ENCODE measurements at places on chromosomes 16 and 17.

- DNase-seq: peak; percentile 24
These were observed 212.5 kb downstream of the KATNIP start for GRCh38 chr16:27762441-27762840.

DNA sequence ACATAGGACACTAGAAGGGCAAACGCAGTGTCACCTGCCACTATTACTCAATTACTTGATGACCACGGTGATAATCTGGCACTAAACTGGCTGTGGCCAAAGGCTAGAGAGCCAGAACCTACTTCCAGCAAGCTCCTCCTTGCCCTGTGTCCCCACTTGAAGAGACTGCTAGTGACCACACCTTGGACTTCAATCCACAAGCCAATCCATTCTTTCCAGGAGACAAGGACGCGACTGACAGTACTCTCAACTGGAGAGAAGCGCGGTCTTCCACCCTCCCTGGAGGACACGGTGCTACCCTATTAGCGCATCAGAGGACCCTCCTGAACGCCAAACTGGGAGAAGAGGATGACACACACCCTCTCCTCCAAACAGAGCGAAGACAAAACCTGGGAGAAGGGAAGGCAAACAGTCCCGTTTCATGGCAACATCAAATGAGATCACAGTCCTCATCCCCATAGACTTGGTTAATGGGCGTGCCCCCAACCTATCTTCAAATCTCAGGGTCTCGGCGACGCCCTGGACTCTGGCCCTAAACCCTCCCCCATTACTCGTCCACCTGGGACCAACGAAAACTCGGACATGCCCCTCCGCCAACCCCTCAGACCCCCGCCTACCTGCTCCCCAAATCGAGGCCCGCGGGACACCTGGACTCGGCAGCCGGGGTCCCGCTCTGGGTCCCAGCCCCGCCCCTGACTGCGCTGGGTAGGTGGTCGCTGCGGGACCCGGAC is 508 bp downstream of the FLCN start:
- DNase-seq: no peak

GRCh38 chr17:71500761-71501555 is 619.9 kb upstream of the SOX9 start:
- no peak for DNase-seq

DNA sequence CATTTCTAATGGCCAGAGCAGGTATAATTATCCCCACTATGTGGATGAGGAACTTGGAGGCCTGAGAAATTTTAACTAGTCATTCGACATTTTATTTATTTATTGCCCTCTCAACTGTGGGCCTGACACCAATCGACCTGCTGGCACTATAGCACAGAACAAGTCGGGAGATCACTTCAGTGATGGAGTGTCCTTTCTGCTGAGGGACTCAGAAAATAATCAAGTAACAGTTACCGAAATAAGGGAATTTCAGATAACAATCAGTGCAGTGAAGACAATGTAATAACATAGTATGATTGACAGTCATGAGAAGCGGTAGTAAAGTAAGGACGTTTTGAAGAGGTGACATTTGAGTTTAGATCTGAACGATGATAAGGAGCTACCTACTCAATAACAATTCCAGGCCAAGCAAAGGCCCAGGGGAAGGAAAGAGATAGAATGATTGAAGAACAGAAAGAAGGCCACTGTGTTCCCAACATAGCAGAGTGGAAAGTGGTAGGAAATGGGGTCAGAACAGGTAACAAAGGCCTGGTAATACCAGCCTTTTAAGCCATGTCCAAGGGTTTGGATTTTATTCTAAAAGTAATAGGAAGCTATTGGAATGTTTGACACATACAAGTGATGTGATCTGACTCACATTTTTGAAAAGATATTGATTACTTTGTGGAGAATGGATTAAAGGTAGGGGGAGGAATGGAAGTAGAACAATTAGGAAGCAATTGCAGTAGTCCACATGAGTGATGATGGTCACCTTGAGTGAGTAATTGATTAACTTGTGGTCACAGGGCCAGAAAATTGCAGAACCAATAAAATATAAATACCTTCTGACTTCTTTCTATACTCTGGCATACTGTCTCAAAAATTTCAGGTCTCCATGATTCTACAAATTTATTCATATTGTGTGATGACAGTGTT is 1.4 kb downstream of the STXBP4 start:
- no peak for DNase-seq

DNA sequence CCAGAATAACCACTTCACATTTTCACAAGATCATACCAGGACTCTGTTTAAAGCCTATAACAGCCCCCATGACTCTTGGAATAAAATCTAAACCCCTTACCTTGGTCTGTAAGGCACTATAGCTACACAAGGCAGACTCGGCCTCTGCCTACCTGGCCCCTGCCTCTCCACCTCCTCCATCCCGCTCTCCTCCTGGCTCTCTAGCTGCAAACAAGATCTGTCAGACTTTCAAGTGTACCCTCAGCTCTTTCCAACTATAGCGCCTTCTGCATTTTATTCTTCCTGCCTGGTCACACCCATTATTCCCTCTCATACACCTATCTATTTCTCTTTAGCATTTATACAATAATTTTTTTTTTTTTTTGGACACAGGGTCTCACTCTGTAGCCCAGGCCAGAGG is 8.2 kb downstream of the USP31 start:
- DNase-seq: no peak

DNA sequence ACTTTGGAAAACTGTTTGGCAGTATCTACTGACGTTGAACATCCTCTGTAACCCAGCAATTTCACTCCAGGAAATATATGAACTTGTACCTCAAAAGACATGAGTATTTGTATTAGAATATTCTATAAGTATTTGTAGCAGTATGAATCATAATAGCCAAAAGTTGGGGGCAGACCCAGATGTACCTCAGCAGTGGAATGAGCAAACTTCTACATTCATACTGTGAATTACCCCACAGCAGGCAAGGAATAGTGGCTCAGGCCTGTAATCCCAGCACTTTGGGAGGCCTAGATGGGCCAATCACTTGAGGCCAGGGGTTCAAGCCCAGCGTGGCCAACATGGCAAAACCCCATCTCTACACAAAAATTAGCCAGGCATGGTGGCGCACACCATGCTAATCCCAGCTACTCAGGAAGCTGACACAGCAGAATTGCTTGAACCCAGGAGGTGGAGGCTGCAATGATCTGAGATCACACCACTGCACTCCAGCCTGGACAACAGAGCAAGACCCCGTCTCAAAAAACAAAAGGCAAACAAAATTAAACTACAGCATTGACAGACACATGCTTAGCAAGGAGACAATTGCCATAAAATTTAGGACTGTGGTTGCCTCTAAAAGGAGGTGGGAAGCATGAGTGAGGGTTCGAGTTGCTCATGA is 11.2 kb upstream of the HELZ start:
- no peak for DNase-seq

DNA sequence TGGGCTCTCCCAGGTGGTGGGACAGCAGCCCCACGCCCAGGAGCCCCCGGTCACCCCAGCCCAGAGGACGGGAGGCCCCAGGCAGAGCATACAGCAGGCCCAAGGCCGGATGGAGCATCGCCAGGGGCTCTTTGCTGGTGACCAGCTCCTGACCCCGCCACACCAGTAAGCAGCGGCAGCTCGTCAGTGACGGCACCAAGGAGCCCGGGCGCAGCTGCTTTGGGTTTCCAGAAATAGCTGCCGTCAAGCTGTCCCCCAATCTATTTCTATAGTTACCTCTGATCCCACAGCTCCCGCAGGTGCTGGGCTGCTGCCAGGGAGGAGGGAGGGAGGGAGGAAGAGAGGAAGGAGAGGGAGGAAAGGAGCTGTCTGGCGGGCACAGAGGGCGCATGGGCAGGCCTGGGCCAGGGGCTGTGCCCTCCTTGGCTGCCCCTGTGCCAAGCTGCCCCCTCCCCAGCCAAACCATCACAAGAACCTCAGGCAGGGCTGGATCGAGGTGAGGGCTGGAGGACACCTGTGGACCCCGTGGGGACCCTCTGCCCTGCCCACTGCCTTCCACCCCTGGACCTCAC is 10.8 kb upstream of the RASD1 start:
- no peak for DNase-seq

GRCh38 chr17:8018436-8018835 is 16.0 kb downstream of the GUCY2D start:
- DNase-seq: no peak

GRCh38 chr17:64411999-64412771 is 21.5 kb upstream of the PECAM1 start:
- DNase-seq: no peak

DNA sequence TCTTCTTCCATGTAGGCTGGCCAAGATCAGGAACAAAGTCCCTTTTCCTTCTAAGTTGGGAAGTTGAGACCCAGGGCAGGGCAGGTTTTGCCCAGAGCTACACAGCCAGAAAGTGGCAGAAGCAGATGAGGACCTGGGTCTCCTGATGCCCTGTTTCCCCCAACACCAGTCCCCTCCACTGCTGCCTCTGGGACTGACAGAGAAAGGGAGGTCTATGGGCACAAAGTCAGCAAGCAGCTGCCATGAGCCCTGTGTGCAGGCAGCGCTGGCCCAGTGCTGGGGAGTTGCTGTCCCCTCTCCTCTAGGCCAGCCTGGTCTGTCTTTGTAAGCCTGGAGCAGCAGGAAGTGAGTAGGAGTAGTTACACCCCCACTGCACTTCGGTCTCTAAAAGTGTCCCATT is 46.9 kb upstream of the NKD1 start:
- DNase-seq: no peak

DNA sequence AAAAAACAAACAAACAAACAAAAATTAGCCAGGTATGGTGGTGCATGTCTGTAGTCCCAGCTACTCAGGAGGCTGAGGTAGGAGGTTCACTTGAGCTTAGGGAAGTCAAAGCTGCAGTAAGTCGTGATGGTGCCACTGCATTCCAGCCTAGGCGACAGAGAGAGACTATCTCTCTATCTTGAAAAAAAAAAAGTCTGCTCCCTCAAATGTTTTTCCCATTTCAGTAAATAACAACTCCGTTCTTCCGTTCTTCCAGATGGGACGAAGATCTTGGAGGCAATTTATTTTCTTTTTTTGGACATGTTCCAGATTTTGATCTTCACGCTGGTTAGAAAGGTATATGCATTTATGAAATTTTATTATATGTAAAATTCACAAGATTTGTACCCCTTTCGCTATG is 19.0 kb downstream of the ERAL1 start:
- no peak for DNase-seq

DNA sequence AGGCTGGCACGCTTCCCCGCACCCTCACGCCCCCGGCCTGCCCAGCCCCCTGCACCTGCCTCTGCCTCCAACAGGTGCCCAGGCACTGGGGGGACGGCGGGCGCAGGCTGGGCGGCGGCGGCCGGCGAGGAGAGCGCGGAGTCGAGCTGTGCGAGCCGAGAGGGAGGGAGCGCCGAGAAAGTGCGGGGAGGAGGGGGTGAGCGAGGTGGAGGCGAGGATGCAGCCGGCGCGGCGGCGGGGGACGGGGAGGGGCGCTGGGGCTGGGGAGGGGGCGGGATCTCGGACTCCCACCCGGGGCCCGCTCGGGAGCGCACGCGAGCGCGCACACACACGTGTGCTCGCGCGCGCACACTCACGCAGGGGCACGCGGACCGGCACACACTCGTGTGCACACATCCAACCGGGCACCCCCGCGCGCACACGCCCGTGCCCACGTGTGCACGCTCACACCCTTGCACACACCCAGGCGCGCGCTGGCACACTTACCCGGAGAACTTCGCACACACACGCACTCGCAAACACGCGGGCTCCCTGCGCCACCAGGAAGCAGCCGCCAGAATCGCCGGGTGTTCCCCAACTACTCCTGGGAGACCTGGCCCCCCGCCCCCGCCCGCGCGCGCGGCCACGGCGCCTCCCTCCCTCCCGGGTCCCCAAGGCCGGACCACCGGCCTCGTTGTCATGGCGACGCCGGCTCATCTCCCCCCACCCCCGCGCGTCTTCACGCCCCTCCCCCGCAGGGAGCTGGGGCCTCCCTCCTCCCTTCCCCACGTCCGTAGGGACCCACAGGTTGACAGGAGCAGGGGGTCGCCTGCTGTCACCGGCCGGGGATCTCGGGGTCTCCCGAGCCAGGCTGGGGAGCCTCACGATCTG is at the start of gene DOC2A:
TSS of gene DOC2A (minus strand) at position 184 of the 870 bp plus-strand sequence. CDS start 805 bp downstream, outside the sequence.
- no peak for DNase-seq

DNA sequence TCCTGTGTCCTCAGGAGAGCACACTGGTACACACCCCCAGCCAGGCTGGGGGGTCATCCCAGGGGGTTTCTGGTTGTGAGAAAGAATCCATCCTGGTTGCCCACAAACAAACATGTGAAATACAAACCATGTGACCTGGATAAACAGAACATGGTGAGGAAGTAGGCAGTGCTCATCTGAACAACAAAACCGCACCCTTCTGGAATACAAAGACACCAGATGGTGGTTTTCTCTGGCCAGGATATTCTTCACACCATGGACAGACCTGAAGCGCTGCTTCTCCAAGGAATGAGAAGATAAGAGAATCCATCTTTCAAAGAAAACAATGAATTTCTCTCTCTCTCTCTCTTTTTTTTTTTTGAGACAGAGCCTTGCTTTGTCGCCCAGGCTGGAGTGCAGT is 302.3 kb downstream of the SLC39A11 start:
- no peak for DNase-seq

DNA sequence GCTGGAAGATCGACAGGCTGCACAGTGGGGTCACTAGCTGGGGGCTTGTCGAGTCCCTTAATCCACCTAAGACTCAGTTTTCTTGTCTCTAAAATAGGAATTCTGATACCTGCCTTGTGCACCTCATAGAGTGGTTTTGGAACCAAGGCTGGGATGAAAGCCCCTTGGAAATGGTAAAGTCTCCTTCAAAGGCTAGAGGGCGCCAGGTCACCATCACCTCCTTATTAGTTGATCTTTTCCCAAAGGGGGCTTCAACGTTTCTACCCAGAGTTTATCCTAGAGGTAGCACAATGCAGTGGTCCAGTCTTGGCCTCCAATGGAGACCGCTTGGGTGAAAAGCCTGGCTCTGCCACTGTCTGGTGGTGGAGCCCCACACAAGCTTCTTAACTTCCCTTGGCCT is 158.2 kb downstream of the AIPL1 start:
- no peak for DNase-seq

DNA sequence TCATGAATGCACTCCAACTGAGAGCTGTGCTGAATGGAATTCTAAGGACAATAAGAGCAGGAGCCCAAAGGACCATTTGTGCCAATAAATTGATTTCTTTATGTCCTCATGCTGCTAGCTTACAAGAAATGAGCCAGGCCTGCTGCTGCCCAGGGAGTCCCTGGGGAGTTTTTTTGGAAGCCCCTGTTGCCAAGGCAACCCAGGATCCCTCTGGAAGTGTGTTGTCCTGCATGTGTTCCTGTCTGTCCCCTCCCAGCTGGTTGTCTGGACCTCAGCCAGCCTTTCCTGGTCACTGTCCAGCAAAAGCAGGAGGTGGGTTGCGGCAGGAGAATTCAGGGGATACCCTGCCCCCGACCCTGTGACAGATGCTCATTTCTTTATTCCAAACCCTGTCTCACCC is 51.0 kb upstream of the GPRC5B start:
- no peak for DNase-seq

GRCh38 chr17:37650419-37651003 is 7.3 kb upstream of the DDX52 start:
- DNase-seq: peak; percentile 41

GRCh38 chr17:60827943-60828342 is 150.3 kb downstream of the BCAS3 start:
- DNase-seq: no peak

- no peak for DNase-seq
These were observed 9.8 kb downstream of the FASN start for GRCh38 chr17:82087961-82088837.

GRCh38 chr16:54878301-54878700 is 52.4 kb upstream of the IRX5 start:
- no peak for DNase-seq

- no peak for DNase-seq
These were observed 2.6 kb downstream of the RAI1 start for GRCh38 chr17:17683710-17684365.

- DNase-seq: no peak
These were observed 917 bp downstream of the SPEM2 start for GRCh38 chr17:7426203-7426863.

GRCh38 chr16:1537763-1538289 is 4.4 kb downstream of the TMEM204 start:
- no peak for DNase-seq
